Right forelimb (tissue), 1 donor: ENCODE measurements at places on chromosomes 13 and 19.
A peak's percentile ranks its signal among the peaks of the same experiment; 100 is the strongest.

DNA sequence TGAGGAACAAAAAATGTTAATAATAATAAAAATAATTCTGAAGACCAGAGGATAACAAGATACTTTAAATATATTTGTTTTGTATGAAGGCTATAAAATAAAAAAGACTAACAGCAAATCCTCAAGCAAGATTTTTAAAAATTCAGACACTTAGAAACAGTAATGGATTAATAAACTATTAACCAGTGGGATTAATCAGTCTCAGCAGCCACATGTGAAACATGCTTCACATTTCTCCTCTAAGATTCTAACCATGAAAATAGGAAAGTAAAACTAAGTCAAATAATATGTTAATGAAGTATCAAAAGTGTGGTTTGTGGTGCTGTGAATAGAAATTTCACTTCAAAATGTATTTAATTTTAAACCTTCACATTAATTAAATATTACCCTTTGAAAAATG, 57.4 kb downstream of the KCNRG start:
- DNase-seq, result no peak

GRCh38 chr13:47639738-47640447, 361.2 kb downstream of the SUCLA2 start:
- no peak for DNase-seq

DNA sequence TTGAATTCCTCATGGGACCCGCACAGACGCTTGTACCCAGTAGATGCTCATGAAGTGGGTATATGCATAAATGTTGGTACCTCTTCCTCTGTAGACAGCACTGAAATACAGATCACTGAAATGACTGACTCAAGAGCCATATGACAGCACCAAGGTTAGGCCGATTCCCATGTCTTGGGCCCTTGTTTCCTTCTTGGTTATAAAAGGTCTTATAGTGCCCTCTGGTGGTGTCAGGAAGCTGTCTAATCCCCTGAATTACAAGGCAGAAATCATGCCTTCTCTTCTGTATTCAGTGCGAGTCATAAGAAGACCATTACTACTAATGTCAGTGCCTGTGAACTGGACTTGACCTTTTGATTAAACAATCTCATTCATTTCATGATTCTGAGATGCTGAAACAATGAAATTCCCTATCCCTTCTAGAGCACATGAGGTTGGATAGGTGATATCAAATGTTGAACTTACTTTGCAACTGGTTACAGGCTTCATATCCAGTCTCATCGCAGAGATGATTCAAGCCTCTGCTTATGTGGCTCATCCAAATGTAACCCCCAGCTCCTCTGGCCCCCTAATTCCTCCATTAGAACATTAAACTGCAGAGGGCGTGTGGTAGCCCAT, 59.7 kb downstream of the SPATA13 start:
- DNase-seq, result no peak

GRCh38 chr13:113962975-113963374, 10.9 kb downstream of the C13orf46 start:
- no peak for DNase-seq

- no peak for DNase-seq
Observed at GRCh38 chr19:40252395-40252794, 25.9 kb upstream of the CCNP start.

DNA sequence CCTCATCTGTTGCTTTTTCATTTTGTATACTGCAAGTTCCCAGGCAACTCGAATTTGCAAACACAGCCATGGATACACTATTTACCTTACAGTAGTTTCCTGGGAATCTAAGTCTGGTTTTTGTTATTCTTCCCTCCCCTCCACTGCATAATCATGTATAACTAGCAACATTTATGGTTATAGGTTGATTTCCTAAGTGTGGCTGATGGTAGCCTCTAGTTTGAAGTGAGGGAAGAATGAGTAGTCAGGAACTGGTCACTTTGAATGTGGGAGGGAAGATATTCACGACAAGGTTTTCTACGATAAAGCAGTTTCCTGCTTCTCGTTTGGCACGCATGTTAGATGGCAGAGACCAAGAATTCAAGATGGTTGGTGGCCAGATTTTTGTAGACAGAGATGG, at the start of gene KCNRG:
Gene KCNRG, plus strand, starts transcription at position 187 of the 400 bp plus-strand sequence. Its CDS starts 50 bp downstream, at position 237.
- no peak for DNase-seq

DNA sequence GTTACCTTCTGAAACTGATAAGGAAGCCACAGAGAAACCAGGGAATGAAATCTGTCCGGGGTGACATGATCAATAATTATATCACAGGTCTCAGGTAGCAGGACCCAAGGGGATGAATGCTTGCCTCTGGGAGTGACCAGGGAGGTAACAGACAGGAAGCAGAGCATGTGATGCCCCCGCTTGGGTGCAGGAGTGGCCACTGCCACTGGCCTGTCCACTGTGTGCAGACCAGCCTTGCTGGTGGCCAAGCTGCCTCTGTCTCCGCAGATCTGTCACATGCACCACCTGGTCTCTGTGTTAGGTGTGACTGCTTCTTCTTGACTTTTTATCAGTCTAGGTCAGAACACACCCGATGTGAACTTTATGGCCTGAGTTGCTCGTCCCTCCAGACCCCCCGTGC, 71.8 kb downstream of the PEPD start:
- no peak for DNase-seq

DNA sequence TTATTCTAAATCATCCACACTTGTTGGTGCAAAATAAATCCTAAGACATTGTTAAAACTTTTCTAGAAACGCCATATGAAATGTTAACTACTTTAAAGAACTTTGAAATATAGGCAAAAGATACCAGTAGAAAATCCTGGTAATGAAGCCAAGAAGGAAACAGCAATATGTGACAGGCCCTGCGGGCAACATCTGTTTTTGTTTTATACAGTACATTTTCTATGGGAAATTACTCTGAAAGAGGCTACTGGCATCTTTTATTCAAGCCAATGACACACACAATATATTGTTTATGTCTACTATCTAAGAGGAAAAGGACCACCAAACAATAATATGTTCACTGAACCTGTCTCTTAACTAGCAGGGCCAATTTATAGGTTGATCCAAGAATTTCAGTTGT, 829.7 kb downstream of the PCDH17 start:
- DNase-seq, result no peak

DNA sequence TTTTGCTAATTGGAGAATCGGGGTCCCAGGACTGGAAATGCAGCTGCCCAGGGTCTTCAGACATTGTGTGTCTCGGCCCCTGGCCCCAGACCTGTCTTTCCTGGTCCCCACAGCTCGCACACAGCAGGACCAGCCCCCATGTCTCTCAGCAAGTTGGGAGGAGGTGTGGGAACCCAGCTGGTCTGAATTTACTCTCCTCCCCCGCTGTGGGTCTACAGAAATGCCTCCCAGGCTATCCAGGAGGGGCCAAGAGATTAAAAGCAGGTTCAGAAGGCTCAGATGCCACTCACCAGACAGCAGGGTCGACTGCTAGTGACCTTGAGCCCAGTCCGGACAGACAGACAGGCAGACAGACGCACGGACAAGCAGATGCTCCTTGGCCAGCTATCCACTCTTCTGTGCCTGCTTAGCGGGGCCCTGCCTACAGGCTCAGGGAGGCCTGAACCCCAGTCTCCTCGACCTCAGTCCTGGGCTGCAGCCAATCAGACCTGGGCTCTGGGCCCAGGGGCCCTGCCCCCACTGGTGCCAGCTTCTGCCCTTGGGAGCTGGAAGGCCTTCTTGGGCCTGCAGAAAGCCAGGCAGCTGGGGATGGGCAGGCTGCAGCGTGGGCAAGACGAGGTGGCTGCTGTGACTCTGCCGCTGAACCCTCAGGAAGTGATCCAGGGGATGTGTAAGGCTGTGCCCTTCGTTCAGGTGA, at the start of gene DAND5:
Gene DAND5, plus strand, starts transcription at position 285 of the 697 bp plus-strand sequence. Its CDS starts 85 bp downstream, at position 370.
- DNase-seq, result no peak

DNA sequence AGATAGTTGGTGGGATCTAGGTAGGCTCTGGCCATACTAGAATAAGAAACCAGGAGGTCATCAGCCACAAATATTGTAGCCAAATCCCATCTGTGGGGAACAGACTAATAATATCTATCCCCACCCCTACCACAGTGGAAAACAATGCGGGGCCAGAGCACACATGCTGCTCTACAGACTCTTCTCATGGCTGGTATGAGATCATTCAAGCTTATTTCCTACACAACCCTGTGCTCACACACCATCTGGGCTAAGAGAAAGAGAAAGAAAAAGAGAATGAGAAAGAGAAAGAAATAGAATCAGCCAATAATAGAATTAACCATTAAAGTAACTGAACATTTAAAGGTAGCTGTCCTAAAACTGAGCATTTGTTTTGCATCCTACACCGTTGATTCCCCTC, 1268.4 kb upstream of the SPRY2 start:
- DNase-seq, result no peak

DNA sequence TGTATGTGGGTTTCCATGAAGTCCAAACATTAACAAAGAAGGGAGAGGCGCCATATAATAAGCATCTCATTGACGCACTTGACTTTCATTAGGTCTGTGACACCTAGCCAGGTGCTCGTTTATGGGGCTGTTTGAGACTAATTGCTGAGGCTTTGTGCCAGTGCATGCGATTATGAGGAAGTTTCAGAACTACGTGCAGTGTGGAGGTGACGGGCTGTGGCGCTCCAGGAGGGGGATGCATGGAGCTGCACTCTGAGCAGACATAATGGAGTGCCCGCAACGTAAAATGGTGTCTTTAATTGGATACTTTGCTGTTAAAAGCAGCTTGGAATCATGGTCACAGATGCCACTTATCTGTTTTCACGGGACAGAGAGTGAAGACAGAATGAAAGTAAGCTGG, 223.2 kb downstream of the FGF9 start:
- no peak for DNase-seq

DNA sequence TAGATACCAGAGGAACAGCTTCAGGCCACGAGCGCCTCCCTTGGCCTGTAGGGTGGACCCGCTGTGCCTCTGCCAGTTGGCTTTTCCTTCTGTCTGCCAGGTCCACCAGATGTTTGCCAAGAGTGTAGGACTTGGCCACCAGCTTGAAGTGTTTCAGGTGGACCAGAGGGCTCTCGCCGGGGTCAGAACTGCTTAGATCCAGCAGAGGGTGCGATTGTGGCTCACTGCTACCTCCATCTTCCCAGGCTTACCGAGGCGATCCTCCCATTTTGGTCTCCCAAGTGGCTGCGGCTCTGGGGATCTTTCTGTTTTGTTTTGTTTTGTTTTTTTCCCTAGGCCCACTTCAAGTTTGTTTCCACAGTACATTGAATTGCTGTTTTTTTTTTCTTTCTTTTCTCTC, 23.0 kb upstream of the ZNF730 start:
- DNase-seq, result no peak

DNA sequence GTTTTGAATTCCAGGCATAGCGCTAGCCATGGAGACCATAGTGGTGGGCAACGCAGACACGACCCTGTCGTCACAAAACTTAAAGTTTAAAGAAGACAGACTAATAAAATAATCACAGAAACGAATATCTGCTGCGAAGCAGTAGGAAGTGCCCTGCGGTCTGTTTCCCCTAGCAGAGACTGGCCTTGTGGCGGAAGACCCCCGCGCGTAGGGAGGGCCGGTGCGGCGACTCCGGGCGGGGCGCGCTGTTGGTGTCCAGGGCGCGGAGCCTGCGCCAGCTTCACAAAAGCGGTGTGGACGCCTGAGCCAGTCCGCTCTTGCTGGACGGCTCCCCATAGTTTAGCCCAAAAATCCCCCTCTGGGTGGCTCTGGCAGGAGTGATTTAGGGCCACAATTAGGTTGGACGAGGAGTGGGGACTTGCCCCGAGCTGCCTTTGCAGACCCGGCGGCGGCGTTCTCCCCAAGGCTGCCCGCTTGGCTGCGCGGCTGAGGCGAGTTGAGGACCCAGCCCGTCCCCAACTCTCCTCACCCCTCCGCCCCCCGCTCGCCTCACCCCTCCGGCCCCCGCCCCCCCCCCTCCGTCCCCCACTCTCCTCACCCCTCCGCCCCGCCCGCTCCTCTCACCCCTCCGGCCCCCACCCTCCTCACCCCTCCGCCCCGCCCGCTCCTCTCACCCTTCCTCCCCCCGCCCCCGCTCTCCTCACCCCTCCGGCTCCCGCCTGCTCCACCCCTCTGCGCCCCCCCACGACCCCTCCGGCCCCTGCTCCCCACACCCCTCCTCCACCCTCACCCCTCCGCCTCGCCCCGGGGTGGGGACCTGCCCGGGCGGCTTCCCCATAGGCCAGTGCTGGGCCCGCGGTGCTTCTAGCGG, 14.2 kb upstream of the LATS2 start:
- peak; percentile 72 for DNase-seq
